ENCODE measurements at places on chromosomes 7 and 10.

DNA sequence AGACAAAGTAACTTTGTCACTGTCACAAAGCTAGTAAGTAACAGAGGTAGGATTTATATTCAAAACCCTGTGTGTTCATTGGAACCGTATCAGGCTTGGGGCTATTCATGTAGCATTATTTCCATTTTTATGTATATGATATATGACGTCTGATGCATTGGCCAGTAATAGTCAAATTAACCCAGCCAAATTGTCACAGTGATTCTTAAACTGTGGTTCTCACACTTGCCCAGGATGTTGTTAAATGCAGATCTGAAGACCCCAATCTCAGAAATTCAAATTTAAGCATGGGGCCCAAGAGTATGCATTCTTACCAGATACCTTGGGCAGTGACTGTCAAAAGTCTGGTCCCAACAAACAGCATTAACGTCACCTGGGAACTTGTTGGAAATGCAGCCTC lies 63.9 kb downstream of the C1GALT1 start:
- DNase-seq = no peak

- no peak for DNase-seq
Observed at GRCh38 chr10:76126607-76127527, 695.4 kb downstream of the LRMDA start.

DNA sequence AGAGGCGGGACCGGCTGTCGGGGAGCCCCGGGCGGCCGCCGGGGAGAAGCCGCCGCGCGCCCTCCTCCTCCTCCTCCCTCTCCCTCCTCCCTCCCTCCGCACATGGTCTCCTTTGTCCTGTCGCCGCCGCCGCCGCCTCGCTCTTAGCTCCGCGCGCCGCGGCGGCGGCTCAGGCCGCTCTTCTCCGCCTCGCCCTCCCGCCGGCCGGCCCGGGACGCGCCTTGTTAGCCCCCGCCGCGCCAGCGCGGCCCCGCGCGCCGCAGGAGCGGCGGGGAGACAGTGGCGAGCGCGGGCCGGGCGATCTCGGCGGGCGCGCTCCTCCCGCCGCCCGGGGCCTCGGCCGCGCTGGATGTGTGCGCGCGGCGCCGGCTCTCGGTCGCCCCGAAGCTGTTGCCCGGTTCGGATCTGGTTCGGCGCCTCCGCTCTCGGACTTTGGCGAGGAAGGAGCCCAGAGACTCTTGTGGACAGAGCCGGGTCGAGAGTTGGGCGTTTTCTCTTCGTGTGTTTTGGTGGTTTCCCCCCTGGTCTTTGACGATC lies 437.4 kb upstream of the GALNT17 start:
- no peak for DNase-seq

DNA sequence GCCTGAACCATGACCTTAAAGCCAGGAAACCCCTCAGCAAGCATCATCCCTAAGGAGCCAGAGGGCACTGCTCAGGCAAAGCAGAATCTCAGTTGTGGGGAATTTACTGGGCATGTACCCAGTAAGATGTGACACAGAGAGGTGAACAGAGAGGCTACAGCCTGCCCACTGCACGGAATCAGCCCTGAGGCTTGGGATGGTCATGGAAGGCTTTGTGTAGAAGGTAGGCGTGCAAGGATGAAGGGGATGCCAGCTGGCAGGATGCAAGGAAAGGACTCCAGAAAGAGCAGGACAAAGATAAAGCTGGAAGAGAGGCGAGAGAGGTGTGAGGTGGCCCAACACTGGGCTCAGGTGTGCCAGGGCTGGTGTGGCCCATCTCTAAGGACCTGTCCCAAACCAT lies 2.4 kb upstream of the AIFM2 start:
- no peak for DNase-seq

DNA sequence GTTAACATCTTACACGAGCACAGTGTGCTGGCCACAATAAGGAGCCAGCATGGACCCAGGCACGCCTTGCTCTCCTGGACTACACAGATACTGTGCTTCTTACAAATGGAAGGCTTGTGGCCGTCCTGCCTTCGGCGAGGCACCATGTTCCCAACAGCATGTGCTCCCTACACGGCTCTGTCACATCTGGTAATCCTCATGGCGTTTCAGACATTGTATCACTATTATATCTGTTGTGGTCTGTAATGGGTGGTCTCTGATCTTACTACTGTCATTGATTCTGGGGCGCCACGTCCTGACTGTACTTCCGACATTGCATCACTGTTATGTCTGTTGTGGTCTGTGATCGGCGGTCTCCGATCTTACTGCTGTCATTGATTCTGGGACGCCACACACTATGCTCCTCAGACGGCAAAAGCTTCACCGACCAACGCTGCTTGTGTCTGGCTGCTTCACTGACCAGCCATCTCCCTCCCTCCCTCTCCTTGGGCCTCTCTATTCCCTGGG lies 195.4 kb downstream of the MAD1L1 start:
- no peak for DNase-seq

DNA sequence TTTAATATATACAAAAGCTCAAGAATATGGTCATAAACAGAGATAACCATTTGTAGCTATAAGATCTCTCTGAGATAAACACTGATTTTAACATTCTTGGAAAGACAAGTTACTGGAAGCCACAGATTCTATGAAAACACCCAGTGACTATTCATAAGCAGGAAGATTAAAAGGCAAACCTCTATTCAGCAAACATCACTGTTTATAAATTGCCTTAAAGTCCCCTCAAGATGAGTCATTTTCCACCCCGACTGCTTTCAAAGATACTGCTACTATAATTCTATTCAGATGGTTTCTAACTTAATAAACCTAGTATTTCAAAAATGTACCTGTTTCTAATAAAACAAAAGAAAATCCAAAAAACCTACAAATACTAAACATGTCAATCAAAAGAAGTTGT lies 21.0 kb downstream of the TM9SF3 start:
- DNase-seq = no peak
